HTR-8/SVneo (cell line): ENCODE measurements at places on chromosomes 16 and 17.

DNA sequence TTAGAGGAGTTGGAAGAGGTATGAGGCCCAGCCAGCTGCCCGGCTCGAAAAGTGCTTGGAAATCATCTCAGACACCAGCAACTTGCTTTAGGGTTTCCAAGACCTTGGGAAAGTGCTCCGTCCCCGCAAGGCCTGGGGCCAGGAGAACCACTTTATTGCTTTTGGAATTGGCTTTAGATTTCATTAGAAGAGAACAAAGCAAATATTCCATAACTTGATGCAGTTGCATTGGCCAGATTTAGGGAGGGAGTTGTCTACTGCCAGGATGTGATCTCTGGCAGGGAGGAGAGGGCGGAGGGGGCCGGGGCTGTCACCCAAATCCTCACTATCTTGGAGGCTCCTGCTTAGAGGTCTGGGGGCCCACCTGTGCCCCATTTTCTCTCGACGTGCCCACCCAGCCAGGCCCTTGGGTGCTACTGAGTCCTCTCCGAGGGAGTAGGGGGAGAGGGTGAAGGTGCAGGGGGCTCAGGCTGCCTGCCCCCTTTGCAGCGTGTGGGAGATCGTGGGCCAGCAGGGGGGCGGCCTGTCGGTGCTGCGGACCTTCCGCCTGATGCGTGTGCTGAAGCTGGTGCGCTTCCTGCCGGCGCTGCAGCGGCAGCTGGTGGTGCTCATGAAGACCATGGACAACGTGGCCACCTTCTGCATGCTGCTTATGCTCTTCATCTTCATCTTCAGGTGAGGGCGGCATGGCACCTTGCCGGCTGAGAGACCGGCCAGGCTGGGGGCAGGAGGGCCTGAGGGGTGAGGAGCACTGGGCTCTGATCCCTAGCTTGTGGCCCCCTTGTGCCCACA, 30.6 kb downstream of the CACNA1G start:
- DNase-seq = no peak

DNA sequence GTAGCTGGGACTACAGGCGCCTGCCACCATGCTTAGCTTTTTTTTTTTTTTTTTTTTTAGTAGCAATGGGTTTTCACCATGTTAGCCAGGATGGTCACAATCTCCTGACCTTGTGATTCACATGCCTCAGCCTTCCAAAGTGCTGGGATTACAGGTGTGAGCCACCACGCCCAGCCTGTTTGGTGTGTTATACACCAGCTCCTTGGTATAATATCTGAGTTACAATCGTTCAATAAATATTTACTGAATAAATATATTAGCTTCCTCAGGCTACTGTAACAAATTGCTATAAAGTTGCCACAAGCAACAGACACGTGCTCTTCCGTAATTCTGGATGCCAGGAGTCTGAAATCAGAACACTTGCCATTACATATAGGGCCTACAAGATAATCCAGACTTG, 13.6 kb upstream of the FAM20A start:
- DNase-seq = no peak

DNA sequence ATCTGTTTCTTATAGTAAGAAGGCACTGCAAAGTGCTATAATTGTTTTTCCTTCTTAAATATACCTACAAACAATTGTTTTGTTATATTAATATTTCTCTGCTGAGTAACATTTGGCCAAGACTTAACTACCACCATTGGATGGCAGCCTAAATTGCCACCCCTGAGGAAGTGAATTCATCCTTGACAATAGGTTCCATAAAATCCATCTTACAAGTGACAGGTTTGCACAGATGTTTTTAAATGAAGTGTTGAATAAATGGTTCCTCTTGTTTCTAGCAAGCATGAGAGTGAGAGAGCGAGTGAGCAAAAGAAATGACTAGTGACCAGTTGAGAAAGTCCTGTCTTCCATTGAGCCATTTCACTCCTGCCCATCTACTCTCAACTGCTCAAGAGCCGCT, 8.3 kb upstream of the MPHOSPH6 start:
- no peak for DNase-seq

DNA sequence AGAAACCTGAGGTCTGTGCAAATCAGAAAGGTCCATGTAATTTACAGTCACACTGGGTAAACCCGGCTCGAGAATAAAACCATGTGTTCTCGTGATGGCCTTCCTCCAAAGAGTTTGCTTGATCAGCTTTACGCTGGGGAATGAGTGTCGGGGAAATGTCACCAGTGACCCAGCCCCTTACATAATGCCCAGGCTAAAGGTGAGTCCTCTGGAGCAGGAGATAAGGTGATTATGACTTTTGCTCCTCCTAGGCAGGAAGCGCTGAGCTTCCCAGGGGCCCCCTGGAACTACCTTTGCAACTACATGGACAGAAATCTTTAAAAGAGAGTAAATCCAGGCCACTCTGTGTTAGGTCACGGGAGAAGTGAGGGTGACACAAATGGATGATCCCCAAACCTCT, 15.7 kb downstream of the SLC6A4 start:
- DNase-seq = no peak

DNA sequence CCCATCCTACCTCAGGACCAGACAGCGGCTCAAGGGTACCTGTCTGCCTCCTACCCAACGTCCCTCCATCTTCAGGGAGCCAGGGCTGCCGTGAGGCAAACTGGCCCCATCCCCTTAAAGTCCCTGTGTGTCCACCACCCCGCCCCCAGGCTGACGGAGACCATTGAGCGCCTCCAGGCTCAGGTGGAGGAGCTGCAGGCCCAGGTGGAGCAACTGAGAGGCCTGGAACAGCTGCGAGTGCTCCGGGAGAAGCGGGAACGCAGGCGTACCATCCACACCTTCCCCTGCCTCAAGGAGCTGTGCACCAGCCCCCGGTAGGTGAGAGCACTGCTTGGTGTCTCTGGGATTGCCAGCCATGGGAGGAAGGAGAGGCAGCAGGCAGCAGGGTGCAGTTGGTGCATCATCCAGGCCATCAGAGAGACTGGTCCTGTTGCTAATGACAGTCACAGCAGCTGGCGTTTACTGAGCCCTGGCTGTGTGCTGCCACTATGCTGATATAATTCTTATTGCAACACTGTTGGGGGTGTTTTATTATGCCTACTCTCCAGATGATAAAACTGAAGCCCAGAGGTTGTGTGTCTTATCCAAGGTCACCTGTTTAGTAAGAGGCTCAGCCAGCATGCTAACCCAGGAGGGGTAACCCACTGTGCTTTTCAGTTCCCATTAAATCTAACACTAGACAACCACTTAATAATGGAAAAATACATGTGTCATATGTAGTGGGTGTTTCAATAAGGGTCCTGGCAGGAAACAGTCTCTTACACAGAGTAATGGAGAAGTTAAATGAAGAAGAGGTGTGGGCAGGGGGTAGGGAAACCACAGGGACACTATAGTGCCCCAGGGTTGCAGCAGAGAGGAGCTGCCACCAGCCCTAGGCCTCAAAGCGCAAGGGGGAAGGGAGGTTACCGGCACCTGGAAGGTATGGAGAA, 10.3 kb upstream of the MRPL58 start:
- no peak for DNase-seq

- no peak for DNase-seq
Observed at GRCh38 chr16:10751291-10751697, 7.7 kb downstream of the NUBP1 start.

- no peak for DNase-seq
Observed at GRCh38 chr16:74455619-74456289, 34.5 kb upstream of the CLEC18B start.

DNA sequence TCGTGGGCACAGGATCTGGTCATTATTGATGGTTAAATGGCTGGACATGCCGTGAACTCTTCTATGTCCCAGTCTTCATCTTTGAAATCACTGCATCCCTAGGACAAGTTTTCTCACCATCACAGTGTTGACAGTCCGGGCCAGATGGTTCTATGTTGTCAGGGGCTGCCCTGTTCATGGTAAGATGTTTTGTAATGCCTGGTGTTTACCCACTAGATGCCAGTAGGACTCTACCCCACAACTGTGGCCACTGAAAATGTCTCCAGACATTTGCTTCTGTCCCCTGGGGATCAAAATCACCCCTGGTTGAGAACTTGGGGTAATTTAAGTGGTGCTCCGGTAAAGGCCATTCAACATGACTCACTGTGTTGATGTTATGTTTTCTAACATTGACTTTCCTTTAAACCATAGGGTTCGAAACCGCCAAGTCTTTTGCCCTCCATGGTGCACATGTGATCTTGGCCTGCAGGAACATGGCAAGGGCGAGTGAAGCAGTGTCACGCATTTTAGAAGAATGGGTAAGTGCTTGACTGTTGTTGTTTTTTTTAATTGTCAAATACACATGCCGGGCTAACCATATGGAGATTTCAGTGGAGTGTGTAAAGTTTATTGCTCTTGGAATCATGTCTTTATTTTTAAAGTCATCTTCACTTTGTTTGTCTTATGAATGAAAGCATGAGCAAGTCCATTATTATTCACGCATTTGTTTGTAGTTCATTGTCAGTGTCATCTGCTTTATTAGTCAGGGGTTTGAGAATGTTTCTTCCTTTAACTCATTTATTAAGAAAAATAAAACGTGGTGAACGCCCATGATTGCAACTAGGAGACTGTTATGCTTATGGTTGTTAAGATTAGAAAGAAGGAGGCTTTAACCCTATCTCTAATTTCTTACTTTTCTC, 64.6 kb downstream of the WWOX start:
- no peak for DNase-seq

GRCh38 chr17:63699638-63700527, at the start of gene LIMD2:
Gene LIMD2, minus strand, starts transcription at chr17:63700125. Its CDS starts 827 bp downstream, at chr17:63699298.
- DNase-seq = peak; percentile 75

DNA sequence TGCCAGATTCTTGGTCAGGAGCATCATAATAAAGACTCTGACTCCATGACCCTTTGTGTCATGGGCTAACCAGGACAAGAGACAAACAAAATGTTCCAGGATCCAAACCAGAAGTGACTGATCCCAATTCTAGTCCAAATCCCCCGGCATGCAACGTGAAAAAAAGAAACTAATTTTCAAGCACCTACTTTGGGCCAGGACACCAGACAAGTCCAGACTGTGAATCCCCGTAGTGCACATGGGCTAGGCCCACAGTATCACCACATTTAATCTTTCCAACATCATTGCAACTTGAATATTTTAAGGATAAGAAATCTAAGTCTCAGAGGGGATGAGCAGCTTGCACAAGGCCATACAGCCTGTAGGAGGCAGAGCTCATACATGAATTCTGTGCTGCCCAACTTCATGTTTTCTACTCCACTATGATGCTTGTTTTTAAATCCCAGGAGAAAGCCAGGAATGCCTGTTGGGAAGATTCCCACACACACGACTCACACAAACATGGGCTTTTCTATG, 365.7 kb downstream of the NPIPA8 start:
- no peak for DNase-seq

GRCh38 chr16:79580453-79581191, 19.9 kb downstream of the MAF start:
- no peak for DNase-seq

DNA sequence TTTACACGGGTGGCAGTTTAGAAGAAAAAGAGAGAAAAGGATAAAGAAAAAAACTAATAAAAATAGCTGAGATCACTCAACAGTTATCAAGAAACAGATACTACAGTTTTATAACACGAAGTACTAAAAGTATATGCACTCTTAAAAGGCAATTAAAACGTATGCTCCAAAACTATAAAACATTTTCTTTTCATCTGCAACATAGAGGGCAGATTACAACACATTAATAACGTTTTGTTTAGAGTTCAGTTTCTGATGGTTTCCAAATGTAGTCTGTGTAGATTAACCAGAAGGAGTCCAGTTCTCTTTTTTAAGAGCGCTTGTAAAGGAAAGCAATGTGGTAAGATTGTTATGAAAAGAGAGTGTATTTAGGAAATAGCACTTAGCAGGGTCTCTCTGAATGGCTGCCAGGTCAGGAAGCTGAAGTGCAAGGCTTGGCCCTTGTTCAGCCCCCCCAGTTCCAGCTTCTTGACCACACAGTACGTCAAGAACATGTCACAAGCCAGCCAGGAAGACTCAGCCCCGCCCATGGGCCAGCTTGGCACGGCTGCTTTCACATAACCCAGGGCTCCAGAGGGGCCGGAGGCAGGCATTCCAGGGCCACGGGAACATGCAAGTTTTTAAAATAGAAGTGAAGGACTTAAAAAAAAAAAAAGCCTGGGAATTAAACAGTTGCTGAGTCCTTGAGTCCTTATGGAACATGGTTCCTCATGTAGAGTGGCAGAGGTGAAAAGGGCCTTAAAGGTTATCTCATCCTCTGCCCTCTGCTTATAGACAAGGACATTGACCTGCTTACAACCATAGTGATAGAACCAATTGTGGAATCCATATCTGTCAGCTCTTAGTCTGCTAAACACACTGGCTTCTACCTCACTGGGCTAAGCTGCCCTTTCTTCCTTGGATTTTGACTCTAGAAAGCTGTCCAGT, 147.4 kb upstream of the TBX2 start:
- DNase-seq = no peak

- no peak for DNase-seq
Observed at GRCh38 chr17:65489413-65490155, 71.9 kb downstream of the AXIN2 start.

DNA sequence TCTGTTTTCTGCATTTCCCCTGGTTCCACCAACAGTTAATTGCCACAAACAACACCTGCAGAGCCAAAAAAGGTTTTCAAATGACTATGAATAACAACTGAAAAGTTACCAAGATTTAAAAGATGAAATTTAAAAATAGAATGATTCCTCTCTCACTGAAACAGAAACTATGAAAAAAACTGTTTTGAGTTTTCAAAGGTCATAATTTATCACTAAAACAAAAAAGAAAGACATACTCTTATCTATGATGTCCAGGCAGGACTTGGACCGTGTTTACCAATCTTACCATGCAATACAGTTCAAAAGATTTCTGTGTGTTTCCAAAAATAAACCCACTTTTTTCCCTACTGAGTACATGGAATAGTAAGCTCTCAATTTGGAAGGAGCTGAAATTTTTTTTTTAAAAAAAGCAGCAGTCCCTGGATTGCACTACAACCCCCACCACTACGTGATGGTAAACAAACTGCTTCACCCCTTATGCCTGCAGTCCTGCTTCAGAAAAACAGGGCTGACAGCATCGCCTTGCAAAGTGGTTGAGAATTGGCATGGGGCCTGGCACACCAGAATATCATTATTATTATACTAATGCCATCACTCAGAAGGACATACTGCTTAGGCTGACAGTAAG, 8.5 kb downstream of the TXNDC11 start:
- no peak for DNase-seq

- DNase-seq = no peak
Observed at GRCh38 chr17:70478902-70479301, 309.6 kb downstream of the KCNJ2 start.

GRCh38 chr17:11899537-11899942, 97.7 kb downstream of the ZNF18 start:
- no peak for DNase-seq

- peak; percentile 93 for DNase-seq
Observed at GRCh38 chr16:30957456-30958174, at the start of gene SETD1A. Gene SETD1A, plus strand, starts transcription at chr16:30957754. Its CDS starts 978 bp downstream, at chr16:30958732.
